Right lobe of liver (tissue), 6 donors: ENCODE measurements at places on chromosomes 16 and 17. TPM values are rescaled to one million over a fixed set of nuclear protein-coding genes. Genes with fewer than 3 reads are reported as not detected.

The ELMO3 gene
- total RNA-seq: 1.8 TPM

The KRT15 gene
- total RNA-seq: not detected

The GAS2L2 gene
- not detected for total RNA-seq

The NDEL1 gene
- total RNA-seq: 25.1 TPM

The SMIM5 gene
- total RNA-seq: 0.26 TPM

The MARVELD3 gene
- total RNA-seq: 5.9 TPM

The NPW gene
- 2.7 TPM for total RNA-seq

The IL17C gene
- total RNA-seq: not detected

The CCL2 gene
- 0.66 TPM for total RNA-seq

The HOXB2 gene
- total RNA-seq: 1.9 TPM

- no peak for DNase-seq
These were observed 13.9 kb downstream of the SNN start for GRCh38 chr16:11681976-11682654.

DNA sequence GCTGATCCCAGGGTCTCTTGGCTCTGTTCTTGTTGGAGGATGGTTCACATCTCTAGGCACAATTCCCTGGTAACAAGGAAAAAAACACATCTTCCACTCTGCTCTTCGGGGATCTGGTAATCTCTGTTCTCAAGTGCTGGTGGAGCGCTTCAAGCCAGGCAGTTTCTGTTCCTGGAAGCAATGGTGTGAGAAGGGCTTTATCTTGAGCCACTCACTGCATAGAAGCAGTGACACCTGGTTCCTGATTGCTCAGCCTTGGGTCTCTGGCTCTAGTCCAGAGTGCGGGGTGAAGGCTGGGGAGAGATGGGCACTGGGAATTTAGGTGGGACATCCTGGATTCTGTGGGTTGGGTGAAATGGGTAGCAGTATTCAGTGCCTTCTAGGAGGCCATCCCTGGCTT is 14.1 kb downstream of the AKAP1 start:
- no peak for DNase-seq

DNA sequence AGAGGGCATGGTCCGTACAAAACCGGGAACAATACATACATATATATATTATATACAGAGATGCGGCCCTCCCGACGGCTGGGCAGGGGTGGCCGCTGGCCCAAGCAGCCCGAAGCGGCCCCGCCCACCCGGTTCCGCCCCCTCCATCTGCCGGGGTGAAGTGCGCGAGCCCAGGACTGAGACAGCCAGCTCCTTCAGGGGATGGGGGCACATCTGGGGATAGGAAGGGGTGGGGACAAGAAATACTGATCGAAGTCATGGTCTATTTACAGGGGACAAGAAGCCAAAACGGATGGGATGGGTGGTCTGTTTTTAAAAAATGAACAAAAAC is 3.8 kb upstream of the SAMD14 start:
- no peak for DNase-seq

DNA sequence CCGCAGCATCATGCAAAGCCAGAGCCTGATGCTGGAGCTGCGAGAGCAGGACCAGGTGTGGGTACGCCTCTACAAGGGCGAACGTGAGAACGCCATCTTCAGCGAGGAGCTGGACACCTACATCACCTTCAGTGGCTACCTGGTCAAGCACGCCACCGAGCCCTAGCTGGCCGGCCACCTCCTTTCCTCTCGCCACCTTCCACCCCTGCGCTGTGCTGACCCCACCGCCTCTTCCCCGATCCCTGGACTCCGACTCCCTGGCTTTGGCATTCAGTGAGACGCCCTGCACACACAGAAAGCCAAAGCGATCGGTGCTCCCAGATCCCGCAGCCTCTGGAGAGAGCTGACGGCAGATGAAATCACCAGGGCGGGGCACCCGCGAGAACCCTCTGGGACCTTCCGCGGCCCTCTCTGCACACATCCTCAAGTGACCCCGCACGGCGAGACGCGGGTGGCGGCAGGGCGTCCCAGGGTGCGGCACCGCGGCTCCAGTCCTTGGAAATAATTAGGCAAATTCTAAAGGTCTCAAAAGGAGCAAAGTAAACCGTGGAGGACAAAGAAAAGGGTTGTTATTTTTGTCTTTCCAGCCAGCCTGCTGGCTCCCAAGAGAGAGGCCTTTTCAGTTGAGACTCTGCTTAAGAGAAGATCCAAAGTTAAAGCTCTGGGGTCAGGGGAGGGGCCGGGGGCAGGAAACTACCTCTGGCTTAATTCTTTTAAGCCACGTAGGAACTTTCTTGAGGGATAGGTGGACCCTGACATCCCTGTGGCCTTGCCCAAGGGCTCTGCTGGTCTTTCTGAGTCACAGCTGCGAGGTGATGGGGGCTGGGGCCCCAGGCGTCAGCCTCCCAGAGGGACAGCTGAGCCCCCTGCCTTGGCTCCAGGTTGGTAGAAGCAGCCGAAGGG is 24.2 kb downstream of the C1QTNF1 start:
- DNase-seq: no peak

DNA sequence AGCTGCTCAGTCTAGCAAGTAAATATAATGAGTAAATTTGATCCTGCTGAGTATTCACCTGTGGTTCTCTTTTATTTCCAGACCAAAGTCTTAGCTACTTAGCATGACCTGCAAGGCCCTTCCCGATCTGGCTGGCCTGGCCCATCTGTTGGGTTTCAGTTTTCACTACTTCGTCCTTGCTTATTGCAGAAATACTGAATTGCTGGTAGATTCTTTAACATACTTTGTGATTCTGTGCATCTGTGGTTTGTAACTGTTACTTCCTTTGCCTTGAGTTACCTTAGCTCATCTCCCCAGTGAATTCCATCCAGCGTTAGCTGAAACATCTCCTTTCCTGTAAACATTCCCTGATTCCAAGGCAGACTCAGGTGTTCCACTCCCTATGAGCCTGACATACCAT is 131.1 kb downstream of the PHKB start:
- no peak for DNase-seq

- no peak for DNase-seq
These were observed 80.4 kb downstream of the ENGASE start for GRCh38 chr17:79154951-79155585.

GRCh38 chr17:81641825-81642489 is 5.0 kb downstream of the TSPAN10 start:
- no peak for DNase-seq

DNA sequence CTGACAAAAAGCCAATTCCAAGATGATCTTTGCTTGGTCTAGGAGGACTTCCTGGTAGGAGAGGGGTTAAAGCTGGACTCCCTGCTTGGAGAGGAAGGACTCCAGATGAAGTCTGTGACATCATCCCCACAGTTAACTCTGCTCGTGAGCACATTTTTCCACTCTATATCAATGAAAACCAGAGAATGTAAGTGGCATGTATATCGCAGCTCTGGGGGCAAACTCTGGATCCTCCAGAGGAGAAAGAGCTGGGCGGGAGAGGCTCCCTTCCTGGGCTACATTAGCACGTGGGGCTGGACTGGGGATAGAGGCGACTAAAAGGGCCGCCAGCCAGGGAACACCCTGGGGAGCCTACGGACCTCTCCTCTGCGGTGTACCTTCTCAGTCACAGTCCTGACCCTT is 34.1 kb downstream of the HIC1 start:
- DNase-seq: no peak

DNA sequence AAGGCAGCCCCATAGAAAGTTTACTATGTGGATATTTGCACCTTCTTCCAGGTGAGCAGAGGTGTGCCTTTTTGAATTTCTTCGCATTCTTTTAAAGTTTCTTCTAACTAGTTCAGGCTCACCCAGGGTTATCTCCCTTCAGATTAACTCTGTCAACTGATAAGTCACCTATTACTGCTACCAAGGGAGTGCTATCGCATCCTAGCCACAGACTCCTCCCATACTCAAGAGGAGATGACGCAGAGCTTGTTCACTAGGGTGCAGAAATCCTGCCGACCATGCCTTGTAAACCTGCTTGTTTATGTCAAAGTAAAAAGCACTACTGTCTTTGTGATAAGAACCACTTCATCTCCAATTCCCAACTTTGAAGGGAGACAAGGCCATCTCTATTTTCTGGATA is 390.1 kb downstream of the RBFOX1 start:
- DNase-seq: no peak

DNA sequence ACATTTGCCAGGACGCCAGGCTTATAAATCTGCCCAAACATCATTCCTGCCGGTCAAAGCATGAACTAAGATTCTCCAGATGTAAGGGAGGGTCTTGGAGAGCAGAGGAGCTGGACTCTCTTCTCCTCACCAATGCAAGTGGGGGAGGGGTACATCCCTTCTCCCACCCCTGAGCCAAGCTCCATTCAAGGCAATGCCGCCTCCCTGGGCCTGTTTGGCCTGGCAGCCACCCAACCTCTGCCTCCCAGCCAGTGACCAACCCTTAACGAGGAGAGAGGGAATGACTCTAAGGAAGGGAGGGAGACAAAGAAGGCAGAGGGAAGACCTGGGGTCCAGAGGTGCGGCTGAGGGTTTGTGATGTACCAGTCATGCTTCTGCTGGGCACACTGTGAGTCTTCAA is 13.8 kb downstream of the C17orf50 start:
- DNase-seq: no peak

- DNase-seq: no peak
These were observed 13.9 kb downstream of the CNEP1R1 start for GRCh38 chr16:50038756-50039529.

DNA sequence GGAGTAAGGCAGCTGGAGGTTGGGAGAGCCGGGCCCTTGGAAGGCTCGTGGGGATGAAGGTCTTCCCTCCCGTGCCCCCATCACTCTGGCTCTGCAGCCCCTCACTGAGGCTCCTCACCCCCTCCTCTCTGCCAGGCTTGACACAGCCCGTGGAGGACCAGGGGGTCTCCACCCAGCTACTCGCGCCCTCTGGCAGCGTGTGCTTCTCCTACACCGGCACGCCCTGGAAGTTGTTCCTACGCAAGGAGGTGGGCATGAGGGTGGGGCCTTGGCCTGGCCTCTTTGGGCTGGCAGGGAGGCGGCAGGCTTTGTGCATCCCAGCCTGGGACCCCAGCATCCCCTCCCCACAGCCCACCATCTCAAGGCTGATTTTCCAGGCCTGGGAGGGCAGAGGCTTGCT is 15.6 kb upstream of the SMIM5 start:
- no peak for DNase-seq

- no peak for DNase-seq
These were observed 6.9 kb downstream of the USP6 start for GRCh38 chr17:5122586-5123342.

DNA sequence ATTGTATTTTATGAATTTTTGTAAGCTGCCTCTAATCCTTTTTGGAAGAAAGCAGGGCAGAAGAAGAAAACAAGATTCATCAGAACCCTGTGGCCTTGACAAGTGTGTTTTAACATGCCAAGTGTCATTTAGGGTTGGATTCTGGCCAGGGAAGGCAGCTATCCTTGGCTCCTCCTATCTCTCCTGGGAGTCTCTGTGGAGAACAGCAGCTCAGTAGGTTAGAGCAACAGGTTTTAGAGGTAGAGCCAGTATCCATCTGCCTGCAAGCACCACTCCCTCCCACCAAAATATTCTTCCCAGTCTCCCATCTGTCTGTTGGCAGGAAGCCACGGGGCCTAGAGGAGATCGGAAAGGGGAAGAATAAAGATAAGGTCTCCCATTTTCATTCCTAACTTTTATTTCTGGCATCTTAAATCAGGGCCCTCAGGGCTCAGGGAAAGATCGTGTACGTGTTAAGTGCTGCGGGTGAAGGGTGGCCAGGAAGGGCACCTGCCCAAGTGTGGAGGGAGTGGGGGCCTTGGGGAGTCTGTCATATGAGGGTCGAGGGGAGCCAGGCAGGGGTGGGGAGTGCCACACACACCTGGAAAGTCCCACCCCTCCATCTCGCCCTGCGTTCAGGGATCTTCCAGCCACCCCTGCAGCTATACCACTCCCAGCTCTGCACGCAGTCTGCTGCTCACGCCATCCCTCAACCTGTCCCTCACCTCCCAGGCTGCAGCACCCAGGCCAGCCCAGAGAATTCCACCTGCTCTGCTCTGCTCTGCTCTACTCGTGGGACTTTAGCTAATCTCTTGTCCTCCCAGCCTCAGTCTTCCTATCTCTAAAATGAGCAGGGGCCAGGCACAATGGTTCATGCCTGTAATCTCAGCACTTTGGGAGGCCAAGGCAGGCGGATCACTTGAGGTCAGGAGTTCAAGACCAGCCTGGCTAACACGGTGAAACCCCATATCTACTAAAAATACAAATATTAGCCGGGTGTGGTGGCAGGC is 17.1 kb upstream of the CPSF4L start:
- no peak for DNase-seq

GRCh38 chr17:6753006-6753445 is 2.8 kb upstream of the XAF1 start:
- DNase-seq: peak; percentile 59

DNA sequence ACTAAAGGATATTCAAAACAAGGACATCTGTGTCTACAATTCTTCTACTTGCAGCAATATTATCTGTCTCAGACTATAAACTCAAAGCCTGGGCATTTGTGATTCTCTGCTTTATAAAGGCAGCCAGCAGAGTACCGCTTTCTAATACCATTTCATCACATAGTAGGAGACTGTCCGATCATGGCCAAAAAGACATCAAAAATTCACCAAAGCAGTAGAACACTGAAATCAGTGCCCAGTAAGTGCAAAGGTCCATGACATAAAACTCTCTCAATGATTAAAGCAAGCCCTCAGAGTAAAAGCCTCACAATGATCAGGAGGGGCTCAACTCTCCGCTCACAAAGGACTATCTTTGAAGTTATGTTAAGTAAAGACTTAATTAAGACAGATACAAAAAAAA is 23.0 kb downstream of the ERN1 start:
- peak; percentile 43 for DNase-seq

- DNase-seq: no peak
These were observed 13.2 kb upstream of the PDXDC1 start for GRCh38 chr16:14961405-14962186.

- DNase-seq: no peak
These were observed 72.7 kb upstream of the MYOCD start for GRCh38 chr17:12592941-12593340.

DNA sequence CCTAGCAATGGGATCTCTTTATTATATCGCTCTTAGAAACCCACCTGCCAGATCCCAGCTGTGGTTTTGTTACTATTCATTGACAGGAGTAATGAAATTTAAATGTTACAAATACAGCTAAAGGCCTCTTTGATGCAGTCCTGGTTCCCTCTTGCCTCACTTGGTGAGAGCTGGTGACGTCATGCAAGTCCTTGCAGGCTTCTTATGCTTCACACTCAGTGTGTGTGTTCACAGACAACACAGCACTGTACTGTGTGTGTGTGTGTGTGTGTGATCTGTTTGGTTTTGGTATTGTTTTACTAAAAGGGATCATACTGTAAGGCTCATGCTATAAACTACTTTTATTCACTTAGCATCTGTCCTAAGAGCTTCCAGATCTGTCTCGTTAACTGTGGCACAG is 75.0 kb downstream of the USP22 start:
- DNase-seq: no peak

DNA sequence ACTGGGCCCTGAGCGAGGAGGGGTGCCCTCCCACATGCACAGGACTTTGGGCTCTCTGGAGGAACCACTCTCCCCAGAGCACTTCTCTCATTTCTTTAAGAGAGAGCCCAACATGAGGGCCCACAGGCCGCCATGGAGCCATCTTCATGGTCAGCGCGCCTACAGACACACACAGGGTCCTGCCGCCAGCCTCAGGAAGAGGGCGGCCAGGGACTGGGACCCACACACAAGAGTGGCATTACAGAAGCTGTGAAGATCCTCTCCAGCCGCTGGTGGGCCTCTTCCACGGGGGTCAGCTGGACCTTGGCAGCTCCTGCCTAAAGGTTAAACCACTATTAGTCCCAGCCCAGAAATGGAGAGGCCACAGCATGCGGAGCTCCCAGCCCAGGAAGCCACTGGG is 54.5 kb downstream of the MYO18A start:
- no peak for DNase-seq

GRCh38 chr17:68656666-68657065 is 55.5 kb upstream of the FAM20A start:
- DNase-seq: no peak

GRCh38 chr17:78272914-78273258 is 41.5 kb downstream of the TMEM235 start:
- DNase-seq: no peak
